ENCODE measurements at places on chromosomes 4 and X.

- DNase-seq = no peak
Observed at GRCh38 chr4:19314116-19314515, 937.6 kb upstream of the SLIT2 start.

DNA sequence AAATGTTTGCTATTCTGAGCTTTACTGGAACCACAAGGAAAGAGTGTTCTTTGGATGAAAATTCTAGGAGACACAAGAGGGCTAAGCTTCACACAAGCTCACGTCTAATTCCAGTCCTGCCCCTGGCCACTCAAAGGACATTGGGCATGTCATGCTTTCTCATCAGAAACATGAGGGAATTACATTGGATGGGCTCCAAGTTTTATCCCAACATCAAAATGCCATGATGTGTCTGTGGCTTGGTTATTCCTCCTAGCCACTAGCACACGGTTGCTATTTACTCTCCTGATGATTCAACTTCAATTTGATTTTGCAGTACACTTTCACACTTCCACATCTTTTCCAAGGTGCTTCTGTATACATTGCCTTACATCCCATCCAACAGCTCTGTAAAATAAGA is 149.6 kb upstream of the FAM9B start:
- DNase-seq = no peak

DNA sequence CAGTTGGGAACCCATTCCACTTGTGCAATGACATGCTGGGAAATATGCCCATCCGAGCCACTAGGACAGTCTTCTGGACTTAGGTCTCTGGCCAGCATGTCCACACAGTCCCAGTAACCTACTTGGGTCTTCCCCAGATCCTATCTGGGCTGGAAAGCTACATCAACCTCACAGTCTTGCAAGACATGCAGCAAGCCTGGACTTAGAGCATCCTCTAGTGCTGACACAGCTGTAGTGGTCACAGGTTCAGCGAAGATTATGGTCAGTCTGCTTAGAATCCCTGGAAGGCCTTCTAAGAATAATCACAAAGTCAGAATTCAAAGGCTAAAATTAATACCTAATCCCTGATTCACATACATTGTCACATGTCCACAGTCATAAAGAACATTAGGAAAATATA is 842.7 kb downstream of the STPG2 start:
- no peak for DNase-seq

- no peak for DNase-seq
Observed at GRCh38 chr4:52982255-52982945, 120.3 kb downstream of the RASL11B start.

DNA sequence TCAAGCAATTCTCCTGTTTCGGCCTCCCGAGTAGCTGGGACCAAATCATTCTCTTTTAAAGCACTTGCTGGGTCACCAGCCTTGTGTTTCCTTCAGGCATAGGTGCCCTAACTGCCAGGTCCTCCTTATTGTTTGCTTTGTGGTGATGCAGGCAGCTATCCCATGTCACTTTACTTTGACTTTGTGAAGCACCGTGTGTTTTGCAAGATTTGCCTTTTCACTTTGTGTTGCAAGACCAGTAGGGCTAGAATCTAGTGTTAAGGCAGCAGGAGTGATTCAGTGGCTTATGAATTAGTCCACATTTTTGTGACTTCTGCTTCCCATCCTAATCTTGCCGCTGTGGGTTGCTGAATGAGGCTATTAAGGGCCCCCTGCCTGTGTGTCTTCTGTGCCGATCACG is 20.2 kb downstream of the SYAP1 start:
- no peak for DNase-seq

DNA sequence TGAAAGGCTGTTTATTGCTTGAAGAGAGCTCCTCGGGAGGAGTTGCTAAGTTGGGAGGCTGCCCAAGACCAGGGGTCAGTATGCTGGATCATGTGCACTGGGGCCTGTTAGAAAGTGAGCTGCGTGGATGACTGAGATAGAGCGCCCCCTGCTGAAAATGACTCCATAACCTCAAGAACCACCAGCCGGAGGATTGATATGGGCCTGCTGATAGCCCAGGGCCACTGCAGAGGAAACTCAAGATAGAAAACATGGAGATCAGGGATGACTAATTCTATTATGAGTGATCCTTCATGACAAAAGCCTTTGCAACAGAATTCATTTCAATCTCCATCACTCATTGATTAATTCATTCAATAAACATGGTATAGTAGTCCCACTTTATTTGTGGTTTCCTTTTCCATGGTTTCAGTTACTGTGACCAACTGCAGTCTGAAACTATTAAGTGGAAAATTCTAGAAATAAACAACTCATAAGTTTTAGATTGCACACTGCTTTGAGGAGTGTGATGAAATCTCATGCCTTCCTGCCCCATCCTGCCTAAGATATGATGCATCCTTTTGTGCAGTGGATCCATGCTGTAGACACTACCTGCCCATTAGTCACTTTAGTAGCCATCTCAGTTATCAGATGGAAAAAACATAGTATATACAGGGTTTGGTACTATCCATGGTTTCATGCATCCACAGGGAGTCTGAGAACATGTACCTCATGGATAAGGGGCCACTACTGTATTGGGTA is 126.7 kb upstream of the MBNL3 start:
- DNase-seq = peak; percentile 25

Data from central memory CD4-positive, alpha-beta T cell (primary cell).